GM23248 (cell line): ENCODE measurements at places on chromosomes 1 and 21.

DNA sequence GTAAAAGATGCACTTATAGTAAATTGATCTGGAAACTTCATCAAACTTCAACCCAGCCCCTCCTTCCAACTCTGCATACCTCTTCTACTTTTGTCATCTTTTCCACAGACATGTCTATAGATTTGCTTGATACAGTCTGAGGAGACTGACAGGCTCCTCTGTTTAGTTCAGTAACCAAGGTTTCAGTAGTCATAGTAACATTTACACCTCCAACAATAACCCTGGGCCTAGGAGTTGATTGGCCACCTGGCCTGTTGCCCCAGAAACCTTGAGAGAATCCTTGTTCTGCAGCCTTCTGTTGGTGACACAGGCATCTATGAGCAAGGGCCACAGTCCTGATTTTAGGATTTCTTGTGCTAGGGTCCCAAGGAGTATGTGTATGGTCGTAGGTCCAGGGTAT is at the start of gene CFAP141:
Gene CFAP141, minus strand, starts transcription at position 138 of the 400 bp plus-strand sequence. Its CDS starts 26 bp downstream, at position 112.
- H3K27ac ChIP-seq = no peak within 1 kb of the TSS
- no peaks in the 10 kb centered on the region for H3K4me1 ChIP-seq
- H3K4me3 ChIP-seq = no peak within 1 kb of the TSS
- H3K36me3 ChIP-seq = peaks cover 28% of the 10 kb centered on the region

DNA sequence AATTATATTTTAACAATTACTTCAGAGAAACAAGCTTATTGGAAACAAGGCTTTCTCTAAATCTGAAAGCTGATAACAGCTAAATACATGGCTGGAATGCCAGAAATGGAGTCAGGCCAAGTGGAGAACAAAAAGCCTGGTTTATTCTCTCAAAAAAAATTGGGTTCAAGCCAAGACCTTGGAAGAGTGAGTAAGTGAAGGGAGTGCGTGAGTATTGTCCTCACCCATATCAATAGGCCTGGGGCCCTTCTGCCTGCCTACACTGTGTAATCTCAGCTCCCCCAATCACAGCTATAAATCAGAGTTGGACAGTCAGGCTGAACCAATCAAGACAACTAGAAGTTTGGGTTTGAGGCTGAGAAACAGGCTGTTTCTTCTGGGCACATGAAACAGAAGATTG is 7.4 kb downstream of the KYAT3 start:
- no peak overlapping the region; the same call in 1 of the 2 replicates for H3K4me3 ChIP-seq
- H3K27me3 ChIP-seq = no peaks in the 10 kb centered on the region
- peak overlapping the region; percentile 77 for H3K27ac ChIP-seq

GRCh38 chr1:116334868-116335635 is 38.0 kb upstream of the ATP1A1 start:
- no peaks in the 10 kb centered on the region for H3K36me3 ChIP-seq
- H3K27ac ChIP-seq = no peak overlapping the region
- DNase-seq = no peak
- H3K4me3 ChIP-seq = no peak overlapping the region
- H3K27me3 ChIP-seq = no peaks in the 10 kb centered on the region
- no peaks in the 10 kb centered on the region for H3K4me1 ChIP-seq

DNA sequence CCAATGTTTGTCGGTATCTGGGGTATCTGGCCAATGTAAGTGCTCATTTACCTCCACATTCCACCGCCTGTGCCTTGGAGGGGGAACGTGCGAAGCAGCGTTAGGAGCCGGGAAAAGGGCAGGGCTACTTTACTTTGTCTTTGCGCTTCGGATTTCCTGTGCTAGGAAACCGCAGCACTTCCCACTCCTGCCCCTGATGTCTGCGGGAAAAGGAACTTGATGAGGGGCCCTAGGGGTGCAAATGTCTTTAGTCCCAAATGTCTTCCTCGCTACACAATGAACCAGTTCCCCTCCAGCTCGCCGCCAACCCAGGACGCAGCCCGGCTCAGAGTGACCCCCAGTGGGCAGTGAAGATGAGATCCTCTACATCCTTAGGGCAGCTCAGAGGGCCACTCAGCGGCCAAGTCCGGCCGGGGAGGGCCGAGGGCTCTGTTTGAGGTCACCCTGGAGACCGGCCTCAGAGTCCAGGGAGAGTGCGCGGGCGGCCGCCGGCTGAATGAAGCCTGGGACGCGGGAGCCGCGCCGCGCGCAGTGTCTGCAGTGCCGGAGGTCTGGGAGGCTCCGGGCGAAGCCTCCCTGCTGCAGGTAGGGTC is at the start of gene DYNLT5:
Gene DYNLT5, plus strand, starts transcription at position 460 of the 593 bp plus-strand sequence. CDS start 2,200 bp downstream, outside the sequence.
- H3K27ac ChIP-seq = no peak within 1 kb of the TSS
- DNase-seq = peak; percentile 81
- H3K4me1 ChIP-seq = peaks cover 21% of the 10 kb centered on the region
- no peaks in the 10 kb centered on the region for H3K27me3 ChIP-seq
- H3K4me3 ChIP-seq = peak within 1 kb of the TSS; percentile 76
